Activated CD4-positive, alpha-beta memory T cell treated with anti-CD3 and anti-CD28 coated beads for 36 hours (primary cell): ENCODE measurements at places on chromosomes 6 and 20. TPM values are rescaled to one million over a fixed set of nuclear protein-coding genes. Genes with fewer than 3 reads are reported as not detected.

DNA sequence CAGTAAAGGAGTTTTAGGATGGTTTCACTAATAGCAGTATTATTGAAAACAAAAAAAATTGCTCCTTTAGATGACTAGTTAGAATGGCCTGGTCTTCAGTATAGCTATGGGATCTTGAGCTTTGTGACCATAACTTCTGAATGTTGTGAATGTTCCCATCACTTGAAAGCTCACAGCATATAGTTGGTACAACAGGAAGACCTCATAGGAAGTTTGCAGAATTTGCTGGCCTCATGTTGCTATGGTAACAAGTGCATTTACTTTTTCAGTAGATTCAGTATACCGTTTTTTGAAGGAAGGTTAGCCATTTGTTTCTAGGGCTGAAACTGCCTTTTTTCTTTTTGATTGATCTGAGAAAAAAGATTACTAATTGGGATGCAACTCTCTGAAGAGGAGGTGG is 8.3 kb downstream of the PHF3 start:
- H3K4me1 ChIP-seq = peaks cover 61% of the 10 kb centered on the region
- H3K27me3 ChIP-seq = no peaks in the 10 kb centered on the region
- H3K36me3 ChIP-seq = peaks cover 3% of the 10 kb centered on the region
- no peak overlapping the region for H3K27ac ChIP-seq
- no peak for DNase-seq

GRCh38 chr6:39407446-39407993 is 85.0 kb upstream of the KCNK16 start:
- no peaks in the 10 kb centered on the region for H3K4me1 ChIP-seq
- DNase-seq = no peak
- no peaks in the 10 kb centered on the region for H3K36me3 ChIP-seq
- H3K4me3 ChIP-seq = no peak overlapping the region
- no peak overlapping the region for H3K27ac ChIP-seq

GRCh38 chr6:35228481-35228880 is 14.7 kb downstream of the SCUBE3 start:
- H3K4me3 ChIP-seq = no peak overlapping the region
- H3K27ac ChIP-seq = no peak overlapping the region
- no peaks in the 10 kb centered on the region for H3K27me3 ChIP-seq
- H3K4me1 ChIP-seq = no peaks in the 10 kb centered on the region

Gene SLC35F1
- total RNA-seq = 0.19 TPM

Gene ME1
- total RNA-seq = 0.24 TPM

DNA sequence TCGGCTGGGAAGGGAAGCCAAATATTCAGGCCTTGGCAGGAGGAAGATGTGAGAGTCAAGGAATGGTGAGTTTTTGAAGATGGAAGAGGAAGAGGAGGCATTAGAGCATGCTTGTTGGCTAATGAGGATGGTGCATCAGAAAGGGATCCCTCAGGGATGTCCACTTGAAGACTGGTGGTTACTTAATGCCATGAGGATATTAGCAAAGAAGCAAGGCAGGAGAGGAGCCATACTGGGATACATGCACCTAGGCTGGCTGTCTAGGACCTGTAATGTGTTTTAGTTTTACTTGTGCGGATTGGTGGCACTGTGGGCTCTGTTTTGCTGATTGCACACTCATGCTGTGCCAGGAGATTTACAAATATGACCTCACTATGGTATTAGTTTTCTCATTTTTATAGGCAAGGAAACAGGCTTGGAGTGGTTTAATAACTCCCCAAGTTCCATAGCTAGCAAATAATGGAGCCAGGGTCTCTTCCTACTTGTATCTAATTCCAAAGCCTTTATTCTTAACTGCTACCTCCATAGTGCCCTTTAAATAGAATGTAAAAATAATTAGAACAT is 37.8 kb downstream of the NCOA7 start:
- no peaks in the 10 kb centered on the region for H3K27me3 ChIP-seq
- DNase-seq = no peak
- peaks cover 7% of the 10 kb centered on the region for H3K36me3 ChIP-seq
- no peak overlapping the region for H3K4me3 ChIP-seq

DNA sequence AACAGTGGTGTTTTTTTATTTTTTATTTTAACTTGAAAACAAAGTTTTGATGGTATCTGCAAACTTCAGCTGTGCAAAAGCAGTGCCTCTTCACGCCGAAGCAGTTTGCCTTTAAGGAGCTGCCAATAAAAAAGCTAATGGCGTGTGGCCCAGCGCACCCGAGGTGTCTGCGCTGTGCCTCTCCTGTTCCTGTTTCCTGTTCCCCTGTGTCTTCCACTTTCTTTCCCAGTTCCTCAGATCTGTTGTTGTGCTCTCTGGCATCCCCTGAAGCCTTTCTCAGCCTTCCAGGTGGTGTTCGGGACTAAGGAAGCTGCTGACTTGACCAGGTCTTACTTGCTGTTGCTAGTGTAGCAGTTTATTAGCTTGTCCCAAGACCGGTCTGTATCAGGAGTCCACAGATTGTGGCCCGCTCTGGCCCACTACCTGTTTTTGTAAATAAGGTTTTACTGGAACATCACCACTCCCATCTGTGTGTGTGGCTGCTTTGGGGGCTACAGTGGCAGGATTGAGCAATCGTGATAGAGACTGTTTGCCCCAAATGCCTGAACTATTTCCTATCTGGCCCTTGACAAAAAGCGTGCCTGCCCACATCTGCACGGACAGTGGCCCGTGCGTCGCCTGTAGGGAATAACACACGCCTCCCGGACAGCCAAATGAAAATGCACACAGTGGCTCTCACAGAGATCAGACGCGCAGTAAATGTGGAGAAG is 178.3 kb downstream of the TMEM242 start:
- H3K36me3 ChIP-seq = peaks cover 19% of the 10 kb centered on the region
- no peak for DNase-seq
- peaks cover 18% of the 10 kb centered on the region for H3K4me1 ChIP-seq
- H3K27ac ChIP-seq = no peak overlapping the region
- H3K27me3 ChIP-seq = no peaks in the 10 kb centered on the region

DNA sequence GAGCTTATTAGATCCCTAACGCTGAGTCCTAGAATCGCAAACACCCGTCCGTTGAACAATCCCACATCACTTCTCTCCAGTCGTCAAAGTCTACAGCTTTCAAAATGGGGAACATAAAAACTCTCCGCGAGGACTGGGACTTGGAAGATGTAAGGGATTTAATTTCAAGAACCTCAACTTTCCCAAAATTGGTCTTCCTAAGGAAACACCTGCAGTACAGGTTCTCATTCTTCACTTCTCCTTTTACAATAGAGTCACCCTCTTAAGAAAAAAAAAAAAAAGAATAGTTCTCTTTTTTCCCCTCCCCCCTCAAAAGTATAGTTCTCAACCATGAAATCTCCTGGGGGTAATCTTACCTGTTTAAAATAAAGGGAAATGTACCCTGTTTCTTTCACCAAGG is 6.6 kb upstream of the ZBTB22 start:
- H3K4me3 ChIP-seq = peak overlapping the region; percentile 89
- H3K27ac ChIP-seq = peak overlapping the region; percentile 98
- no peaks in the 10 kb centered on the region for H3K27me3 ChIP-seq
- H3K4me1 ChIP-seq = peaks cover 41% of the 10 kb centered on the region

GRCh38 chr6:163285691-163286090 is 128.8 kb upstream of the QKI start:
- no peaks in the 10 kb centered on the region for H3K4me1 ChIP-seq
- H3K27ac ChIP-seq = no peak overlapping the region
- H3K27me3 ChIP-seq = peaks cover 7% of the 10 kb centered on the region
- H3K36me3 ChIP-seq = no peaks in the 10 kb centered on the region
- DNase-seq = no peak

Gene BANF2
- not detected for total RNA-seq

- H3K27ac ChIP-seq = no peak overlapping the region
- H3K4me1 ChIP-seq = peaks cover 14% of the 10 kb centered on the region
- peak; percentile 42 for DNase-seq
Measured at GRCh38 chr20:50376888-50377459, 133.2 kb upstream of the PTPN1 start.

Gene DCDC2
- 0.31 TPM for total RNA-seq

GRCh38 chr6:43895656-43896328 is 125.8 kb downstream of the VEGFA start:
- no peak for DNase-seq
- no peaks in the 10 kb centered on the region for H3K36me3 ChIP-seq
- H3K27me3 ChIP-seq = peaks cover 9% of the 10 kb centered on the region
- no peak overlapping the region for H3K4me3 ChIP-seq
- no peak overlapping the region for H3K27ac ChIP-seq

- no peaks in the 10 kb centered on the region for H3K27me3 ChIP-seq
- H3K27ac ChIP-seq = no peak overlapping the region
- no peak overlapping the region for H3K4me3 ChIP-seq
- peaks cover 19% of the 10 kb centered on the region for H3K4me1 ChIP-seq
Measured at GRCh38 chr20:37314099-37314498, 24.6 kb downstream of the MANBAL start.

GRCh38 chr20:23231561-23232218 is 118.9 kb upstream of the NXT1 start:
- H3K36me3 ChIP-seq = no peaks in the 10 kb centered on the region
- peaks cover 2% of the 10 kb centered on the region for H3K27me3 ChIP-seq
- no peak for DNase-seq
- no peak overlapping the region for H3K4me3 ChIP-seq

- no peak for DNase-seq
- no peak overlapping the region for H3K4me3 ChIP-seq
- H3K36me3 ChIP-seq = no peaks in the 10 kb centered on the region
- no peak overlapping the region for H3K27ac ChIP-seq
- H3K4me1 ChIP-seq = peaks cover 4% of the 10 kb centered on the region
Measured at GRCh38 chr6:146355521-146356100, 188.0 kb upstream of the RAB32 start.
